ENCODE measurements at places on chromosomes 12 and 14.

- DNase-seq = peak; percentile 79
Observed at GRCh38 chr12:57888409-57889157, 42.1 kb upstream of the CTDSP2 start.

GRCh38 chr14:100592972-100593371, 5.8 kb upstream of the BEGAIN start:
- DNase-seq = no peak

GRCh38 chr12:66047411-66048021, 83.0 kb downstream of the LLPH start:
- no peak for DNase-seq

DNA sequence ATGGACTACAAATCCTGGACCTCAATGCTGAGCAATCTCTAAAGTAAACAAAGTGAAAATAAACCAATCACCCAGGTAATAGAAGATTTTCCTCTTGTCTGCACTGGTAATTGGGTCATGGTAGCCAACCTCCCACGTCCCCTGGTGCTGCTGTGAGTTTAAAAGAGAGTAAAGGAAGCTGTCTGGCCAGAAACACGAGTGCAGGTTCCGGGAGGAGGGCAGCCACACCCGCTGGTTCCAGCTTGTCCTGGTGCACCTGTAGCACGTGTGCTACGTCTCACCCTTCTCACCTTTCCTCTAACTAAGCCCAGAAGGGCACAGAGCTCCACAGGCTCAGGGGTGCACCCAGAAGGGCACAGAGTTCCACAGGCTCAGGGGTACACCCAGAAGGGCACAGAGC, 5.4 kb downstream of the CRACR2A start:
- DNase-seq = no peak

DNA sequence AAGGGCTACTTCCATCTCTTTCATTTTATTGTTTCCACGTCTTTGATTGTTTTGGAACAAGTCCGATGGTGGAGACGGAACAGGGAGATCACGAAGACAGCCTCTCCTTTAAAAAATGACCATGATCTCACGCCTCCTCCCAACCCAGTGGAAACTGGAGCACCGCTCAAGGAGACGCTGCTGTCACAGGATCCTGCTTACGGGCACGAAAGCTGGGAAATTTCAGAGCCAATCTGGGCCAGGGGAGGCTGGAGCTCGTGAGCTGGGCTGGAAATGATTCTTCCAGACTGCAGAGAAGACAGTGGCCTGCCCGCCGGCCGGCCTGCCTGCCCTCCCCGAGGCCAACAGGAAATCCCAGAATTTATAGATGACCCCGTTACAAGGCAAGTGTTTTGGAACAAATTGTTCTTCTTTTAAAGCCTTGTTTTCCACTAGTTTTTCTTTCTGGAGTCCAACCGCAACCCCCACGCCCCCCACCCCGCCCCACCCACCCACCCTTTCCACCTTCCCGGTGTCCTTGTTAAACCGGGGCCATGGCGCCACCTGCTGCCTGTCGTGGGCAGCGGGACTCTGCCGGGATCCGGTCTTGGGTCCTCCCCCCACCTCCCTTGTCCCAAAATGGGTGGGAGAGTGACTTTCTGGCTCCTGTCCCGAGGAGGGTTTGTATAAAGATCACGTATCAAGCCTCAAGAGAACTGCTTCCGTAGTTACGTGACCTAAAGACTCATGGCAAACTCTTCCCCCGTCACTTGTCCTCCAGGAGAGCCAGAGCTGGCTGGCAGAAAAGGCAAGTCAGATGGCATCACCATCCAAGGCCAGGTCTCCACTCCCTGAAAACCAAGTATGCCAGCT, 40.3 kb downstream of the MAP1LC3B2 start:
- peak; percentile 14 for DNase-seq

DNA sequence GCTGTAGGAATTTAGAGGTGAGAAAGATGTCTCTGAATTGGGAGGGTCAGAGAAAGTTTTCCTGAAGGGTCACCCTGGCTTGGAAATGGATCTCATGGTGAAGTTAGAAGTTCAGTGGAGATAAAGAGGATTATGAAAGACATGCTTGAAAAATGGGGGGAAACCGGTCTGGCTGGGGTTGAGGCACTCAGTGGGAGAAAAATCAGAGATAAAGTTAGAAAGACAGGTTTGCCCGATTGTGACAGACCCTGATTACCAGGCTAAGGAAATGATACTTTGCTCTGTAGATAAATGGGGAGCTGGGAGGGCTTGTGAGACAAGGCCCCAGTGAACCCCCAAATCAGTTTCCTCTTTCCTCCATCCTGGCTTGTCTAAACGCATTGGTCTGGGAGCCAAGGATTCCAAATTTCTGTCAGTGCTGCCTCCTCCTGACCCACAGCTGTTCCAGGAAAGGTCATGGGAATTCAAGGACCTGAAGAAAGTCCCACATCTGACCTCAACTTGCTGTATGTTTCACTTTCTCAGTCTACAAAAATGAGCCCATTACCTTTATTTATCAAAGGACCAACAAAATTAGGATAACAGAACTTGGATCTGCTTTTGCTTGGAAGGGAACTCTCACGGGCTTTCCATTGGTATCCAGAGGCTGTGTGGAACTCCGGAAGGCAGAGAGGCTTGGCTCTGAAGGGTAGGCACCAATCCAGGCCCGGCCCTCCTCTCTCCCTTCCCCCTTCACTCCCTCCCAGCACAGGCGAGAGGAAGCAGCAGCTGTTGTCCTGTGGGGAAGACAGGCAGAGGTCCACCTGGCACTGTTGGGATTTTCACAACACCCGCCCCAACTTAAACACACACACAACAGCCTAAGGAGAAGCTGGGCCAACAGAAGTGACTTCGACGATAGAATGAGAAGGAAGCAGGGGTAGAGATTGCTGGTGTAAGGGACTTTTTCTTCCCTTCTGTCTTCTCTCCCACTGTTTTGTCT, 3.4 kb upstream of the RNASE7 start:
- no peak for DNase-seq

DNA sequence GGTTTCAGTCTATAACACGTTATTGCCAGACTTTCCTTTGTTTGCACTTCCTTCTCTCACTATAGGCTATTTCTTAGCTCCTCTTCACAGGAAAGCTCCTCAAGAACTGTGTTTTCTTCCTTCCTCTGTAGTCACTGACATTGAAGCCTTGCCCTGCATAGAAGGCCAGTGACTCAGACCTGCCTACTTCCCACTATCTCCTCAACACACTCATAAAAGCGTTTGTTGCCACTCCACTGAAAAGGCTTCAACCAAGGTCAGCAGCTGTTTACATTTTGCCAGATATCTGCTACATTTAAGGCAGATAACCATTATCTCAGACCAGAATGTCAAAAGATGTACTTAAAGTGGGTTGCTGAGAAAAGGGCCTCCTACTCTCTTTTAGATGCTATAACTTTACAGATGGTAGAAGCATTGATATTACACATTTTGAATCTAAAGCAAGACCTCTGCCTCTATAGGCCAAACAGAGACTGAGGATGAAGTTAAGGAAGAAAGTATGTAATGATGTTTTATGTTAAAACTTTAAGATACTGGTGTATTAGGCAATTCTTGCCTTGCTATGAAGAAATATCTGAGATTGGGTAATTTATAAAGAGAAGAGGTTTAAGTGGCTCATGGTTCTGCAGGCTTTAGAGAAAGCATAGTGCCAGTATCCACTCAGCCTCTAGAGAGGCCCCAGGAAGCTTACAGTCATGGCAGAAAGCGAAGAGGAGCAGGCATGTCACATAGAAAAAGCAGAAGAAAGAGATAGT, 233.3 kb upstream of the FLRT2 start:
- DNase-seq = no peak

- DNase-seq = no peak
Observed at GRCh38 chr14:87073880-87074570, 919.0 kb downstream of the GALC start.

Measured in NCI-H187 (cell line).